ENCODE measurements at places on chromosomes 12 and 14.

DNA sequence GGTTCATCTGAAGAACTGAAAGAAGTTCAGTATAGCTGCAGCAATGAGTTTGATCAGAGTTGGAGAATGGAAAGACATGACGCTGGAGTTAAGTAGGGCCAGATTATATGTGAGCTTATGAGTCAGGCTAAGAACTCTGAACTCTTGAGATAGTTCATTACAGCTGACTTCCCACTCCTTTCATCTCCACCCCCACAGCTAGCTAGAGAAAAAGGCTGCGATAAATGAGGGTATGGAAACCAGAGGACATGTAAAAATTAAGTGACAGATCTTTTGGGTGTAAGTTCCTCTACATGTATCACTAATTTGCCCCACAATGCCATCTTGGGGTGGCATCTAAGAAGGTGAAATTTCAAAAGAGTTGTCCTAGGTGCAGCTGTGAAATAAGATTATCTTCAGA, 28.6 kb downstream of the PYM1 start:
- DNase-seq: no peak

DNA sequence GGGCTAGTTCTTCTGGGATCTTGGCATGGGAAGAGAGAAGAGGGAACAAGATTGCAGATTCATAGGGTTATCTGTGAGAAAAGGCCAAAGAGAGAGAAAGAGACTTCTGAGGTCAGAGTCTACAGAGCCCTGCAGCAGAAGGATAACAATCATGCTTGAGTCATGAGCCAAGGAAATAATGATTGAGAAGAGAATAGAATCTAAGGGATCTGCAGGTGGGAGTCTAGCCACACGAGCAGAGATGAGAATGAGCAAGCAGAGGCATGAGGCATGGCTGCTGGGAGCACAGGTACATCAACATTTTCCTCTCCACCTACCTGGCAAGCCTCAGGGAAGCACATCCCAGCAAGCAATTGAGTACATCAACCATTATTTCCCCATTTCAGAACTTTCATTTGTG, 303.7 kb downstream of the LRIG3 start:
- no peak for DNase-seq

- DNase-seq: no peak
Observed at GRCh38 chr14:92302481-92302880, 20.5 kb upstream of the SLC24A4 start.

GRCh38 chr14:99575043-99576023, 28.7 kb downstream of the CCDC85C start:
- no peak for DNase-seq

DNA sequence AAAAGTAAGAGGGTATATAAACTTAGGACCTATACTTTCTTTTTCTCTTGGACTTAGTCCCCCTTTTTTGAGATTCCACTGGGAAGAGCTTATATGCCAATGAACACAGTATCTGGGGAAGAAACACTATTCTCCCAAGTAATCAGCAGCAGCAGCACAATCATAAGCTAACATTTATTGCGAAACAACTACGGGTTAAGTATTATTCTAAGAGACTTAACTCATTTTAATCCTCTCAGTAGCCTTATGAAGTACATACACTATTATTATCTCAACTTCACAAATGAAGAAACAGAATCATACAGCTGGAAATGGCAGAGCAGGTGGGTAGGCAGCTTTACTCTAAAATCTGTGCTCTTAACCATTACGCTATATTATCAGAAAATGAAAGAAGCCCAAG, 27.9 kb downstream of the BAZ2A start:
- no peak for DNase-seq

DNA sequence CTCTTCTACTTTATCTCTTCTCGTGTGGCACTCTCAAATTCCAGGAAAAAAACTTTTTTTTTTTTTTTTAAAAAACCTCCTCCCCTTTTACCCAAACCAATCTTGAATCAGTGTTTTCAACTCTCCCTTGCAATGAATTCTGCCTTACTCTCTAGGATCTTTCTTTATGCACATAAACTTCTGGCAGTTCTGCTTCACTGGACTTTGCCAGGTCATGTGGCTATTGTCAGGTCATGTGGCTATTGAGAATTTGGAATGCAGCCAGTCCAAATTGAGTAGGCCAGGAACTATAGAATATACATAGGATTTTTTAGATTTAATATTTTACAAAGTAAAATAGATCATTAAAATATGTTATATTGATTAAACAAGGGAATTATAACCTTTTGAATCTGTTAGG, 218.2 kb downstream of the TMTC3 start:
- no peak for DNase-seq

DNA sequence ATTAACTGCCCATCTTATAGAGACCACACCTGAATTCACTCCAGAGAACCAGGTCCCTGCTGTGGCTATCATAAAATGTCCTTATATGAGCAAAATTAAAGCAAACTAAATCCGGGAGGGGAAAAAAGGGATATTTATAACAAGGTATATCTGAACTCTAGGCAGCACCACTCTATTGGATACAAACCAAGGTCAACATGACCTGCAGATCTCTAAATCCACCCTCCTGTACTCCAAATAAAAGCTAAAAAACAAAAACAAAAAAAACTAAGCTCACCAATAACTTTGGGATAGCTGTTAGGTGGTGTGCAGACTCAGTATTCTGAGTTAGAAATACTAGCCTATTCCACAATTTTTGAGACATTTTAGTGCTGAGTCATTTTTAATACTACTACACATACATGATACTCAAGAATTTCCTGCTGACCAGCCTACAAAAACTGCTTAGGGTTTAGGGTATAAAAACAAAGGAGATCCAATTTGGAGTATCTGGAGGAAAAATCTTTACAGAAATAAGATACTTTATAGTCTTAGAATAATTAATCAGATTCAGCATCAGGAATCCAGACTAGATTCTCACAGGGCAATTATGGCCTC, 46.6 kb upstream of the LTBP2 start:
- DNase-seq: no peak

- no peak for DNase-seq
Observed at GRCh38 chr12:49706351-49707127, 666 bp downstream of the FMNL3 start.

- DNase-seq: no peak
Observed at GRCh38 chr12:117363953-117364486, 2.6 kb upstream of the NOS1 start.

GRCh38 chr12:113347-113746, 46.8 kb downstream of the IQSEC3 start:
- no peak for DNase-seq

DNA sequence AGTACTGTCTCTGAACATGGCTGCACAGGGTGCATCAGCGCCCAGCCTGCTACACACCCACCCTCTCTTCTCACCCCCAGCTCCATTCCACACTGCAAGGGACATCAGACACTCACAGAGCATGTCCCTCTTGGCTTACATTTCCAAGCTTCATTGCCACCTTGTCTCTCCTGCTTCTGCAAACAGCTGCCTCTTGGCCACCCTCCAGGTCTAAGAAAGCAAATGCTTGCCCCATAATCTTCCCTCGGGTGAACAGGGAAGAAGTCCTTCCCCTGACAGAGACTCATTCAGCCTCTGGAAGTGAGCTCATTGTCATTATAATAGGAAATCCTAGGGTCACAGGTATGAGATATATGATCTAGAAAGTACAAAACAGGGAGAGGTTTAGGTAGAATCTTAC, 505.2 kb downstream of the RMST start:
- no peak for DNase-seq

DNA sequence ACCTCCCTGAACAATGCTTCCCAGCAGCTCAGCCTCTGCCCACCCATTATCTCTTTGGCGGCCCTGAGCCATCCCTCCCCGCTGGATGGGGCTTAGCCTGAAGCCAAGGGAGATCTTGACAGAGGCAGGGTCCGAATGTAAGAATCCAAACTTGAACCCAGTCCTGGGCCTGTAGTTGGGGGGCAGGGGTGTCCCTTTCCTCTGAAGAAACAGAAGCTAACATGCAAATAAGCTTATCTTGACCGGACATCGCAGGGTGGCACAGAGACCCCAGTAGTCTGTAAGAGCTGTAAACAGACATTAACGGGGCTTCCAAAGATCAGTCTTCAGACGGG, 6.0 kb downstream of the DLK1 start:
- no peak for DNase-seq

DNA sequence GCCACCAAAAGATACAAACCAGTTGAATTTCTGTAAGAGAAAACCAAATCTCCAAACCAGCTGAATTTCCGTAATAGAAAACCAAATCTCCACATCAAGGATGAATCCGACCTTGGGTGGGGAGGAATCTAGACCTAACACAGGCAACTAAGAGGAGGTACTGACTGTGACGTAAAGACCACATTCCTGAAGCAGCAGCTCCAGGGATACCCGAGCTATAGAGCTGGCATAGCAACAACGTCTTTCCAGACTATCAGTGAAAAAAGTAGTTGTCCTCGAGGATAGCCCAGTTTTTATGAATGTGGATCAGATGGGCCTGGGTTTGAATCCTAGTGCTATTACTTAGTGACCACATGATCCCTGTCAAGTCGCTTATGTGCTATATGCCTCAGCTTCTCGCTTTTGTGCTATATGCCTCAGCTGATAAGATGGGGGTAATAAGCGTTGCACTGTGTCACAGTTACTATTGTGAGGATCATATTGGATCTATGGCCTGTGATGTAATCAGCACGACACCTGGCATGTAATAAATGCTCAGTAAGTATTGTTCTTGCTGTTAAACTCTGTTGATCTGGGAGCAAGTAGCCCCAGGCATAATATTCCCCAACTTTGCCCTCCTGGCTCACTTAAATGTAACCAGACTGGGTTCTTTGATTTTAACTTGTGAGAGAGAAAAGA, 113.8 kb downstream of the EGLN3 start:
- DNase-seq: no peak

- no peak for DNase-seq
Observed at GRCh38 chr14:95250140-95250769, 69.5 kb downstream of the CLMN start.

DNA sequence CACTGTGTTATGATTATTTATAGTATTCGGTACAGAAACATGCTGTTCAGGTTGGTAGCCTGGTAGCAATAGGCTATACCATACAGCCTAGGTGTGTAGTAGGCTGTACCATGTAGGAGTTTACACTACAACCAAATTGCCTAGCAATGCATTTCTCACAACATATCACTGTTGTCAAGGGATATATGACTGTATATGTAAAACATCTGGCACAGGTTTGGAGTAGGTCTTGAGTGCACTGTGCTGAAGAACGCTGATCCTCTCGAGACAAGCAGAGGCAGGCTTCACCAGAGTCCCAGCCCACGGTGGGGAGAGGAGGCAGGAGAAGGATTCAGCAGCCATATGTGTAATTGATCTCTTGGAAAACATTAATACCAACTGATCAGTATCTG, 15.0 kb upstream of the TBX5 start:
- DNase-seq: no peak

GRCh38 chr12:125220404-125221273, 155.4 kb downstream of the AACS start:
- no peak for DNase-seq

- no peak for DNase-seq
Observed at GRCh38 chr14:79861111-79861510, 350.2 kb downstream of the DIO2 start.

DNA sequence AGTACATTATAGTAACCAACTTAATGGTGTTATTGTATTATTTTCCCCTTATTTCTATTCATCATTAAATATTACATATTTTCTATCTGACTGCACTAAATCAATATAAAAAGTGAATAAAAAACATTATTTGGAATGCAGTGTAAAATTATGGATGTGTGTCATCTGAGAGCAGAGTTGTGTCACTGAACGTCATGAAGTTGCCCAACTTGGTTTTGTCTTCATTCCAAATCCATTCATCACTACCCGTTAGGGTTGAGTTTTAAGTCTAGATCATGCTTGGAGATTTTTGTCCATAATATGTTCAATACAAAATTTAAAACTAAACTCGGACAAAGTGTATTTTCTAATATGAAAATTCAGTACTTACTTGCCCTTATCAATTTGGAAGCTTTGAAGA, 16.1 kb downstream of the KLRF1 start:
- DNase-seq: no peak

DNA sequence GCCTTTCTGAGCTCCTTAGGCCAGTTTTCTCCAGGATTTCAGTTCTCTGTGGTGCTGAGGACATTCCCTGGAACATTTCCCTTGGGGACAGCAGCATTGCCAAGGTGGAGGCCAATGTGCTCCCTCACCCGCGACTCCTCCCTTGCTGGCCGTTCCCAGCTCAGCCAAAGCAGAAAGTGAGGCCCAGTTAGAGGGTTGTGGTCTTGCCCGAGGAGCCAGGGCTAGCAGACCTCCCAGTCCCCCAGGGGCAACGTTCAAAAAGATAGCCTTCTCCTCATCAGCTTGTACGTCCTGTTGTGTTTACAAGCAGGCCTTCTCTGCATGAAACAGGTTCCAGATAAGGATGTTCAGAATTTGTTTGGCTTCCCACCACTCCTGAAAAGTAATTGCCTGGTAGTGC, 78.4 kb downstream of the SSPN start:
- no peak for DNase-seq

GRCh38 chr14:103022002-103022684, 35.2 kb downstream of the CDC42BPB start:
- no peak for DNase-seq

DNA sequence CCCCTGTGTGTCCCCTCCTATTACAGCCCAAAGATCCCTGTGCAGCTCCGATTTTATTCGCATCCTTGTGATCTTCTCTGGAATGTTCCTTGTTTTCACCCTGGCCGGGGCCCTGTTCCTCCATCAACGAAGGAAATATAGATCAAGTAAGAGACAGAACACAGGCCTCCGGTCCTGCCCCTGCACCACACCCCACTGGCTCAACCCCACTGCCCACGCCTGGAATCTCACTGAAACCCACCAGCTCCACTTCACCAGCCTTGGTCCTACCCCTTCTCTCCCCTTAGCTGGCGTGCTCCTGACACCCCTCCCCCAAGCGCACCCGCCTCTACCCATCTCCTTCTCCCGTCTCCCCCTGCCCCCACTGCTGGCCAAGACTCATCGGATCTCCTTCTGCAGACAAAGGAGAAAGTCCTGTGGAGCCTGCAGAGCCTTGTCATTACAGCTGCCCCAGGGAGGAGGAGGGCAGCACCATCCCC, 934 bp upstream of the TAPBPL start:
- DNase-seq: no peak

DNA sequence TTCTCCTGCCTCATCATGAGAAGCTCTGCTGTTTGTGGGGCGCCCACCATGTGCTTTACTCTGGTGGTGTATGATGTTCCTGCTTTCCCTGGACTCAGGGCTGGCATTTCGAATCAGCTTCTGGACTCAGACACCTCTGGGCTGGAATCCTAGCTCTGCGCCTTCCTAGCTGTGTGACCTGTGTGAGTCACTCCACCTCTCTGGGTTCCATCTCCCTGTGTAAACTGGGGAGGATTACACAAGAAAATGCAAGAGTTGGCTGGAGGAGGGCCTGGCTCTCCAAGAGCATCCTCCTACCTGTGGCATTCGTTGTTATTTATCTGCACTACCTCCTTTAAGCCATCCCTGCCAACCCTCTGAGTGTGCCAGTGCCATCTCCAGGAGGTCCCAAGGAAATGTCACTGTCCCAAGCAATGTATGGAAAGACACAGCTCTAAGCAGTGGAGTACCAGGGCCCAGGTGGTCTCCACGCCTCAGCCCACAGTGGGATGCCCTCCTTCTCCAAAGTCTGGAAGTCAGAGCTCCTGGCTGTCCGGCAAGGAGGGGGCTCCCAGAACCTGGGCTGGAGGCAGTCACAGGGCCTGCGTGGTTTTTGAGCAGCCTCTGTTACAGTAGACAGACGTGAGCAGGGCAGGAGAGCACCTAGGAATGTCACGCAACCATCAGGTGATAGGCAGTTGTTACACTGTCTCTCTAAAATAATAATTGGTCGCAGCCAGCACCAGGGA, 7.3 kb upstream of the TNFAIP2 start:
- DNase-seq: no peak

- no peak for DNase-seq
Observed at GRCh38 chr12:64522316-64522715, 70.4 kb downstream of the TBK1 start.

- no peak for DNase-seq
Observed at GRCh38 chr12:20128928-20129327, 239.4 kb upstream of the PDE3A start.

Data from activated CD8-positive, alpha-beta memory T cell treated with anti-CD3 and anti-CD28 coated beads for 1 hour (primary cell).